ENCODE measurements at places on chromosomes 5 and 9.

DNA sequence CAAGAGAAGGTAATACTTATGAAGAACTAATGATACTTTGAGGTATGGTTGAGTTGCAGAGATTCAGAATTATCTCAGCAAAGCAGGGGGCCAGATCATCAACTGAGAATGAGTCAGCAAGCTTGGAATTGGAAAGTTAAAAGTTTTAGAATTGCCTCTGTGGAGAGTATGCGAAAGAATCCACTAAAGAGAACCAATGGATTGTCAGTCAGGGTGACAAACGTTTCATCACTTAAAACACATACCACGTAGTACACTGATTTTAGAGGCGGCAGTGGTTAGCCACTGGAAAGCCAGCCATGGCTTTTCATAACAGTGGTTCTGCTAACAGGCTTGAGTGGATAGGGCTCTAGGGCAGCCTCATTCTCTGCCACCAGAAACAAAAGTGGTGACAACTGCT, 30.7 kb downstream of the AOPEP start:
- DNase-seq, result no peak

- DNase-seq, result no peak
These were observed 249.6 kb downstream of the FANCC start for GRCh38 chr9:95067897-95068296.

- DNase-seq, result no peak
These were observed 34.3 kb downstream of the PCA3 start for GRCh38 chr9:76798527-76798926.

DNA sequence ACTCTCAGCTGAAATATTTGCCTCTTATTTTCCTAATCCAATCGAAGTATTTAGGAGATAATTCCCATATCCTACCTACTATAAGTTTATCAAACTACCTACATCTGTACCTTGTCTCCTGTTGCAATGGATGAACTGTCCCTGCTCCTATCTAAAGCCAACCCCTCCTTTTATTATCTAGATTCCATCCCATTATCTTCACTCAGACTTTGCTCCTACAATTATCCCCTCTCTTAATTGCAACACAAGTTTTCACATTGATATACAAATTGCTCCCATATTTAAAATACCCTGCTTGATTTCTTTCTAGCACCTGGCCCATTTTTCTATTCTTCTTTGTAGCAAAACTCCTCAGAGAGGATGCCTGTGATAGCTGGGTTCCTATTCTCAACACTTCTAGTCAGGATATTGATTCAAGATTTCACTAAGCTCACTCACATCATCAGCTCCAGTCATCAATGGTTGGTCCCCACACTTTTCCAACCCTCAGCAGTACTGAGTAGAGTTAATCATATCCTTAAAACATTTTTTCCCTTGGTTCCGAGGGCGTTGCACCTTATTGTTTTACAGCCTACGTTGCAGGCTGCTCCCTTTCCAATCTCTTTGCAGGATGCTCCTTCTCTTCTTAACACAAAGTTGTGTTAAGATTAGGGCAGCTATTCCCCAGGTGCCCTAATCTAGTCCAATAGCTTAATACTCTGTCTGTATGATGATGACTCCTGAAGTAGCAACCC, 177.8 kb upstream of the PTGER4 start:
- no peak for DNase-seq

DNA sequence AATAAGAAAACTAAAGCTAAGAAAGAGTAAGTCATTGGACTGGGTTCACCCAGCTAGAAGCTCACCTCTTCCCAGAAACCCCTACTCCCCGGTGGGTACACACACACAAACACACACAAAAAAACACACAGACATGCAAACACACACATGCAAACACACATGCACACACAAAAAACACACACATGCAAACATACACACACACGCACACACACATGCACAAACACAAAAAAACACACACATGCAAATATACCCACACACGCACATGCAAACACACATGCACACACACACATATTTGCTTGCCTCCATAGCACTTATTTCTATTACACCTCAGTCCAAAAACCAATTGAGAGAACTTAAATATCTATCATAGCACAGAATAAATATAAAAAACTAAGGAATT, 26.1 kb downstream of the RETREG1 start:
- DNase-seq, result no peak

DNA sequence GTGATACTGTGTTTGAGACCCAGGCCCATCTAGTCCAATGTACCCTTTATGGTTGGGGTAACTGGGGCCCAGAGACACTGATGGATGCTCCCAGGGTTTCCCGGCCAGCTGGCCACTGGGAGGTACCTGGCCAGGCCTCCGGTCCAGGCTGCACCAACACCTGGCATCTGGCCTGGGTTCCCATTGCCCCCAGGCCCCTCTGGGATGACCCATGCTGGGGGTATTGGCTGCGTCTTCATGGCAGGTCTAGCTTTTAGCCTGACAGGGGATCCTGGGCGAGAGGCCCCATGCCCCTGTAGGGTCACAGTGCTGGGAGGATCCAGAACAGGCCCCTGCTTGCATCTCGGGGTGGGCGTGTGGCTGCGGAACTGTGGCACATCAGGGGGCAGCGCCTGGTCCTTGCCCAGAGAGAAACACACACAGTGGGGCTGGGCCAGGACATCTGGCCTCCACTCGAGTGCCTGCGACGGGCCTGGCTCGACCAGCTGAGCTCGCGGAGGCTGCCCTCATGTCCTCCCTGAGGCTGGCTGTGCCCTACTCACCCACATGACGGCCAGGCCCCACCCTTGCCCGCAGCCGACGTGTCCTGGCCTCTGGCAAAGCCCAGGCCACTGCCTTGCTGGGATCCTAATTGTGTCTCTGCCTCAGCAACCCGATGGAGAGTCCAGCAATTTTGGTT, 21.5 kb upstream of the COL5A1 start:
- DNase-seq, result no peak

DNA sequence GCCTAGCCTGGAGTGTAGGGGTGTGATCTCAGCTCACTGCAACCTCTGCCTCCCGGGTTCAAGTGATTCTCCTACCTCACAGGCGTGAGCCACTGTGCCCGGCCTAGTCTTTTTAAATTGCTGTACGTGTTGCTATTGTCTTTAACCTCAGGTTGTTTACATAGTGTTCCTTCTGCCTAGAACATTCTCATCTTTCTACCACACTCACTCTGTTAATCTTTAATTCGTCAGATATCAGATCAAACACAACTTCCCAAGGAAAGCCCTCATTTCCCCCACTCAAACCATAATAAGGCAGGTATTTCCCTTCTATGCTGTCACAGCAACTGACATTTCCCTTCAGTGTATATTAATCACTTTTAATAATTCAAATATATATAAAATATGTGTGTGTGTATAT, 1310.0 kb upstream of the C9orf72 start:
- DNase-seq, result no peak

DNA sequence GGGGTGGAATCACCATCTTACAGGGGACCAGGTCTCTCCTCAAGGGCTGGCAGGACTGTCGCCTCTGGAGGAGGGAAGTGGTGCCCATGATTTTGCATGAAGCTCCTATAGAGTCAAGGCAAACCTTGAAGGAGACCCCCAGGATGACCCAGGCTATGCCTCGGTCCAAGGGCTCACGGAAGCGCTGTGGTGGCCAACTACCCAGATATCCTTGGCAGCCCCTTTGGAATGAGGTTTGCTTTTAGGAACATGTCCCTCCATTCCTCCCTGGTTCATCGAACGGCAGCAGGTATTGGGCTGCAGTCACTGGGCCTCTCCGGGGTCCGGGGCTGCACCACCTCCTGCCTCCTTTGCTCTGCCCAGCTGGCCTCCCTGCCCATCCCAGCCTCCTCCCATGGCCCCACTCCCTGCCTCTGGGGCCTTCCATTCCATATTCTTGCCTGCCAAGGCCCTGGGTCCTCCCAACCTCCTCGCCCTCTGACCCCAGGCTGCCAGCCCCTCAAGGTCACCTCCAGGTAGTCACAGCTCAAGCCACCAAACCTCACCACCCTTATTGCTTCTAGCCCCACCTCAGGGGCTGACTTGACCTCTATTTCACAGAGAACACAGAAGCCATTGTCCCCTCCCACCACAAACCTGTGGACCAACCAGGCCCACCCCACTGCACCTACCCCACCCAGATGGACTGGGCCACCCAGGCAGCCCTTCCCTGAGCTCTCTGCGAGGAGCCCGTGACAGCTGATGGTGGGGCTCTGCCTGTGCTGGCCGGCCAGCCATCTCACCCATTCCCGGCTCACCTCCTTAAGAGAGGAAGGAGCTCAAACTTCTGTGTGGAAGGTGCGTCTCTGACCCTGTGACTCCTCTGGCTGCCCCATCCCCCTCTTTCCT, 3.6 kb upstream of the IL3 start:
- DNase-seq, result no peak

- no peak for DNase-seq
These were observed 122.2 kb downstream of the C9orf50 start for GRCh38 chr9:129498451-129499384.

GRCh38 chr9:107547772-107548297, 58.3 kb upstream of the KLF4 start:
- DNase-seq, result no peak

DNA sequence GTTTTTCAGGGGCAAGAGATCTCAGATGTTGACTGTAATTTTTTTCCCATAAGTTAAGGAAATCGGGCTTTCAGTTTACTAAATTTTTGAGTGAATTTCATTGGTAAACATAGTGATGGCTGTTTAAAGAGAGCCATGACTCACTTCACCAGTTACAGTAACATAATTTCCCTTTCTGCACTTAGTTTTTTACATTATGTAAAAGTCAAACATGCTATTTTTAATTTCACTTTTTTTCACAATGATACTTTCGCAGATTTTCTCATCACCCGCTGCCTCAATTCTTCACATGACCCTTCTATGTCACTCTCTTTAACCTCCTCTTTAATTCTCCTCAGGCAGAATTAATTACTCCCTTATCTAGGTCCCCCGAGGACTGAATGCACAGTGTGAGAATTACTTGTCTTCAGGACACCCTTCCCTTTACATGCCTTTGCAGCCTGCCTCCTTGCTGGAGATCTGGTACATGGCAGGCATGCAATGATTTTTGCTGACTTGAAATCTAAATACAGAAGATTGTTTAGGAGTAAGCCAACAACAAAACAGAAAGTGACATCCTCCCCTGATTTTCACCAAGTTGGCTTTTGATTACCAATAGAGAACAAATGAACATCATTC, 217.5 kb upstream of the S1PR3 start:
- DNase-seq, result no peak

DNA sequence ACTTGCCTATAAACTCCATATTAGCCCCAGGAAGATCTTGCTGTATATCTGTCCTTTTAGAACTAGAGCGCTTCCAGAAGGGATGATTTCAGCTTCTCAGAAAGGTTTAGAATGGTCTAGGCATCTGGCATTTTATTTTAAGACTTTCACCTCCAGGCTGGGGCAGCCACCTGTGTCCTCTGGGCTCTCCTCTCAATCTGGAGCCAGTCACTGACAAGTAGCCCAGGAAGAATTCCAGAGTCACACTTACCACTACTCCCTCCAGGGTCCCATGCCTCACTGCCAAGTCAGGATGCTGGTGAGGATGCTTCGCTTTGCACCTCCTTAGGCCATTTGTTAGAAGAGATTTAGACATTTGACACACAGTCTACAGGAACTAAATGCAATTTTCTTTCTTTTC, 20.8 kb downstream of the B4GALT1 start:
- DNase-seq, result no peak

DNA sequence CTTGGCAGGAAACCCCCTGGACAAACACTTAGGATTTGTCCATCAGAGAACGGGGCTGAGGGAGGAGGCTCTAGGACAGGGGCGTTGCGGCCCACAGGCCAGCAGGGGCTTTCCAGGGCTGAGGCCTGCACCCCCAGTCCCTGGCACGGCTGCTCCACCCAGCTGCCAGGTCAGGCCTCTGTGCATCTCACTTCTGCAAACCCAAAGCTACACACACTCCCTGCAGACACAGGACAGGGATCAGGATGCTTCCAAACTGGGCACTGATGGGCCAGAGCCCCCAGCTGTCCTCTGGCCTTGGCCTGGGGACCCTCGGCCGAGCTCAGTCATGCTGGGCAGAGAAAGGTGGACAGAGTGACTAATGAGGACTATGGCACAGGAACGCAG, 106.2 kb upstream of the SARDH start:
- no peak for DNase-seq

- DNase-seq, result no peak
These were observed 28.6 kb downstream of the DCAF12 start for GRCh38 chr9:34097865-34098264.

GRCh38 chr9:9817176-9817575, 795.6 kb downstream of the PTPRD start:
- DNase-seq, result no peak

- DNase-seq, result peak; percentile 16
These were observed 41.9 kb upstream of the AGXT2 start for GRCh38 chr5:35089334-35090314.

- no peak for DNase-seq
These were observed 1030.0 kb downstream of the CDH12 start for GRCh38 chr5:21823076-21823574.

DNA sequence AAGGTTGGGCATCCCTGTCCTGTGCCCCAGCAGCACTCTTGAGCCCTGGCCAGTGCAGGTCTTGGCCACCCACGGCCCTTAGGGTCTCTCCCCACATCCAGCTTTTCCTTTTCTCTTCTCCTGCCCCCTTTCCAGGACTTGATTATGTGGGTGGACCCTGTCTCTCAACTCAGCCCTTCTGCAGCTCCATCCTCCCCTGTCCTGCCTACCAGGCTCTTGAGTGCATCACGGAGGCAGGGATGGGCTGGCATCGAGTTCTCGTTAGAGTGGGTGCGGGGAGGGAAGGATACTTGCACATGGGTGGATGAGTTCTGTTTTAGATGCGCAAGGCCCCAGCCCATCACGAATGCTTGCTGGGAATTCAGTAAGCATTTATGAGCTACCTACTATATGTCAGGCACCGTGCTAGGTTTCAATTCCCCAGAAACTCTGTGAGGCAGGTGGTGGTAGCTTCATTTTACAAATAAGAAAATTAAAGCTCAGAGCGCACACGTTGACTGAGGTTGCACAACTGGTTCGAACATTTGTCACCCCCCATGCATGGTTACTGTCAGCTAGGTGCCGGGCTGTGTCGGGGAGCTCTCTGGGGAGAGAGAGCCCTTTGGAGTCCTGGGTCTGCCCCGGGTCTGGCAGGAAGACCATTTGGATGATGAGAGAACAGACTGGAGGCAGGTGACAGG, 144.6 kb upstream of the PITX1 start:
- no peak for DNase-seq

DNA sequence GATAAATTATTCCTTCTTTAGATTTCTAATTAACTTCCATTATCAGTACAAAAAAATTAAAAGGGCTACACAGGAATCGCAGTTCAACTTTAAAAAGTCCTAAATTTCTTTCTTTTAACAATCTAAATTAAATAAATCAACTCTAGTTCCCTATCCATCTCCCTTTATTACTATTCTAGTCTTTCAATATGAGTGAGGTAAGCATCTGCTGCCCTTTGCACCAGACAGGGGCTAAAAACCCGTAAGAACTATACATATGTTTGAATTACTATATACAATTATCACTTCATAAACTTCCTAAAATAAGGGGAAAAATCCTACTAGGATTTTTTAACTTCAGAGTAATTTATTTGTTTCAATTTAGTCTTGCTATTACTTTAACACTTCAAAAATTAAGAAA, 145.6 kb downstream of the SSBP2 start:
- no peak for DNase-seq

- no peak for DNase-seq
These were observed 234.1 kb downstream of the TMEM161B start for GRCh38 chr5:88034520-88034919.
